Esophagus squamous epithelium (tissue), 5 donors: ENCODE measurements at places on chromosomes 6 and 20.

DNA sequence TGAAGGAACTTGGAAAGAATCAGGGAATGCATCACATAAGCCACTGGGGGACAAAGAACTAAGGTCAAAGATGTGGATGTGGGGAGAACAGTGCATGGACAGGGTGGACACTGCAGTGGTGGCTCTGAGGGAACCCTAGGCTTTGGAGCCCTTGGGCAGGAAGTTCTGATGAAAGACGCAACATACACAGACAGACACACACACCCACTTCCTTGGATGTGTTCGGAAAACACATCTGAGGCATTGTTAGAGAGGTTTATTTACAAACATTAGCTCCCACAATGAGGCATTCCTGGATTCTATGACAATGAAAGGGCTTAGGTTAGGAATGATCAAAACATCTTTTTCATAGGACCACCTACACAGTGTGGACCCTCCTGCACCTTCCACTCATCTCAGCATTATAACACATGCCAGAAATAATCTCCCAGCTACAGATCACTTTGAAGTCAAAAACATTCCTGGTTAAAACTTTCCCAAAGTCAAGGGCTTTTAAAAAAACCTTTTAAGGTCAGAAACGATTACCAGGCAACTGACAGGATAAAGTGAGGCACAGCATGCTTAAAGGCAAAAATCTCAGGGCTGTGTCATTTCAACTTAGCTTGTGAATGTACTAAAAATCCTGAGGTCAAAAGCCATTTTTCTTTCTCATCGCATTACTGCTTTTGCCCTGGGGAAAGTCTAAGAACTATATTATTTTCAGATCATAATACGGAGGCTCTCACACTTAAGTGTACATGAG, 6.4 kb upstream of the METTL24 start:
- DNase-seq = no peak

- no peak for DNase-seq
Measured at GRCh38 chr6:8059129-8059528, 5.1 kb downstream of the BLOC1S5 start.

- no peak for DNase-seq
Measured at GRCh38 chr20:32959351-32960221, 44.6 kb downstream of the SUN5 start.

GRCh38 chr6:161498359-161498758, 224.5 kb upstream of the AGPAT4 start:
- DNase-seq = no peak

- no peak for DNase-seq
Measured at GRCh38 chr6:138405816-138406413, 1.9 kb downstream of the HEBP2 start.

GRCh38 chr6:161921602-161922395, 647.9 kb upstream of the AGPAT4 start:
- DNase-seq = no peak

DNA sequence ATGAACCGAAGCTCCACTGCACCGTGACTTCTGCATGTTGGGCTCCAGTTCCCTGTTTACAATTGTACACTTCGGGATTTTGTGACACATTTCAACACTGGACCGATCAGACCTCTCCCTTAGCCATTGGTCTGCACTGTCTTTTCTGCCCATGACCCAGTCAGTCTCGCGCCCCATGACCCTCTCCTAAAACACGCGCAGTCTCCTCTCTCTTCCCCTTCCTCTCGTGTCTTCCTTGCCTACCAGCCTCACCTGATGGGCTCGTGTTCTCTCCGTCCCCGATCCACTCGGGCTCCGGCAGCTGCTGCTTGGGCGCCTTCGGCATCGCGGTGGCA, 535 bp upstream of the ABCF1 start:
- no peak for DNase-seq

DNA sequence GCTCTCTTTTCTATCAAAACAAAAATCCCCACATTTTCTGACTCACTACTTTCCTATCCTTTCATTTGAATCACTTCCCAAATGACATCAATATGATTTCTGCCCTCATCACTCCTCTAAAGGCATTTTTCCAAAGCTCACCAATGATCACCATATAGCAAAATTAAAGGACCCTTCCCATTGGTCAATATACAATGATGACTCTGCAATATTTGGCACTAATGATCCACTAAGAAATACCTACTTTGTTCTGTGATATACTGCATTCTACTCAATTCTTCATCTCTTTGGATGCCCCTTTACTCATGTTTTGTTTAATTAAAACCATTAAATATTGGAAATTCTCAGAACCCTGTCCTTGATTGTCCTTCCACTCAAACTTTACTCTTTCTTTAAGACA, 200.3 kb upstream of the PTCHD4 start:
- DNase-seq = no peak

GRCh38 chr6:1463751-1464426, 74.5 kb downstream of the FOXF2 start:
- DNase-seq = no peak

DNA sequence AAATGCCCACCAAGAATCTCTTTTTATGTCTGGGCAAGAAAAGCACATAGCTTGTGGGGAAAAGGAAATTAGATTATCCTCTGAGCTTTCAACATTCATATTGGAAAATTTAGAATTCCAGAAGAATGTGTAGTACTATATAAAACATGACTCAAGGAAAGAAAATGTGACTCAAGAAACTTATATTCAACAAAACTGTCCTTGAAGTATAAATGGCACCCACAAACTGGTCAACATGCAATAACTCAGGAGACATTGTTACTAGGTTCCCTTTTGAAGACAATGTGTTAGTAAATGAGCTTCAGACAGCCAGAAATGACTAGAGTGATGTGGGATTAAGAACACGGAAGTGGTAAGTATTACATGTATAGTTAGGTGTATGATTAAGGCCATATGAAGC, 26.1 kb upstream of the TINAG start:
- no peak for DNase-seq

DNA sequence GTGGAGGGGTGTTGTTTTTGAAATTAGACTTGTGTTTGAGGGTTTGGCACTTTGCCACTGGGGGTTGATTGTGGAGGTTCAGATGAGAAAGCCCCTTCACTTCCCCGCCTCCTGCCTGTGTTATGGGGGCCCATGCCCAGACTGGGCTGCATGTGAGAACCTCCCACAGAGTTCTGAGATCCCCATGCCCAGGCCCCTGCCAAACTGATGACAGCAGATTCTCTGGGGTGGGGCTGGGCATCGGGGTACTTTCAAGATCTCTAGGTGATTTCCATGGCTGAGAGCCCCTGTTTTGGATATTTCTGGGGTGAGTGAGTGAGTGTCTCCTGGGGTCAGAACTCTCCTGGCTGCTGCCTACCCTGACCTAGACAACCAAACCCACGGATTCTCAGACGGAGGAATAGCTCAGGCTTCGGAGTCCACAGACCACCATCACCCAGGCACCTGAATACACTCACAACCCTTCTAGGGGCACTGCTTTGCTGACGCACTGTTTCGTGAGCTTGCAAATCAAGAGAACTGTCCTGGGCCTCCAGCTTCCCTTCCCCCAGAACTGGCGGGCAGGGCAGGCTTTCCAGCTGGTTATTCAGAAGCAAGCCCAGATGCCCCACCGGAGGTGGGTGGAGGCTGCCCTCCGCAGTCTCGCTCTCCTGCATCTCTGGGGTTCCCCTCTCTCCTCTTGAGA, 6.3 kb downstream of the BCAS1 start:
- DNase-seq = no peak

- DNase-seq = no peak
Measured at GRCh38 chr20:62938105-62938888, at the start of gene GID8. GID8 (plus strand) TSS chr20:62938147; CDS start chr20:62941503, 3,356 bp downstream.
